ENCODE measurements at places on chromosomes 12 and 14. TPM values are rescaled to one million over a fixed set of nuclear protein-coding genes. Genes with fewer than 3 reads are reported as not detected.

The DEPDC4 gene
- not detected for total RNA-seq

The GPX2 gene
- total RNA-seq: 273 TPM

The NANOG gene
- total RNA-seq: not detected

The CIT gene
- 6.7 TPM for total RNA-seq

The SDR9C7 gene
- 26.0 TPM for total RNA-seq

The VIPAS39 gene
- 14.0 TPM for total RNA-seq

The OR10G2 gene
- not detected for total RNA-seq

The TAS2R50 gene
- total RNA-seq: not detected

The GARIN6 gene
- total RNA-seq: not detected

The GLIPR1L1 gene
- not detected for total RNA-seq

The IFI27L2 gene
- total RNA-seq: 97.1 TPM

The PNN gene
- total RNA-seq: 16.9 TPM

The KLRD1 gene
- 1.3 TPM for total RNA-seq

The CCDC38 gene
- not detected for total RNA-seq

The NEUROD4 gene
- total RNA-seq: not detected

The AKAP3 gene
- total RNA-seq: 0.97 TPM

The RAPGEF3 gene
- 12.9 TPM for total RNA-seq

The CIROP gene
- 0.38 TPM for total RNA-seq

The GPR132 gene
- 1.9 TPM for total RNA-seq

The POLR3B gene
- total RNA-seq: 16.2 TPM

The HEBP1 gene
- total RNA-seq: 21.5 TPM

The HOXC12 gene
- total RNA-seq: not detected

The CHFR gene
- 34.4 TPM for total RNA-seq

The RNU6-7 gene
- not detected for total RNA-seq

The KCNH5 gene
- not detected for total RNA-seq

The BCL2L2 gene
- total RNA-seq: 57.8 TPM

The RTN1 gene
- total RNA-seq: 2.3 TPM

The KLRK1 gene
- total RNA-seq: 1.6 TPM

The CLEC4C gene
- total RNA-seq: not detected

The IFI27 gene
- total RNA-seq: 480 TPM

The SOAT2 gene
- not detected for total RNA-seq

The SLC5A8 gene
- total RNA-seq: under 0.01 TPM

The PPP1R1A gene
- total RNA-seq: not detected

The GPR162 gene
- total RNA-seq: 1.3 TPM

The PMCH gene
- not detected for total RNA-seq

The KRT6B gene
- 3,585 TPM for total RNA-seq

The JPH4 gene
- total RNA-seq: not detected

The MYBPC1 gene
- total RNA-seq: not detected

The RASSF9 gene
- 17.4 TPM for total RNA-seq

The CEP170B gene
- 28.2 TPM for total RNA-seq

The EPYC gene
- total RNA-seq: not detected

The KLHL33 gene
- total RNA-seq: 0.57 TPM

The INHBC gene
- total RNA-seq: not detected

The SALL2 gene
- 5.1 TPM for total RNA-seq

The RPAP3 gene
- 7.7 TPM for total RNA-seq

The KRT71 gene
- not detected for total RNA-seq

Measured in esophagus squamous epithelium (tissue), 5 donors.